ENCODE measurements at places on chromosomes 3 and 15. TPM values are rescaled to one million over a fixed set of nuclear protein-coding genes. Genes with fewer than 3 reads are reported as not detected.

TRPC1 gene
- 0.15 TPM for polyA plus RNA-seq

LRTM1 gene
- polyA plus RNA-seq: not detected

UACA gene
- 3.9 TPM for polyA plus RNA-seq

DNAJB11 gene
- polyA plus RNA-seq: 67.3 TPM

H1-8 gene
- polyA plus RNA-seq: not detected

MCF2L2 gene
- polyA plus RNA-seq: 0.02 TPM

GOLGA6L7 gene
- not detected for polyA plus RNA-seq

COL6A5 gene
- not detected for polyA plus RNA-seq

NR1I2 gene
- 63.5 TPM for polyA plus RNA-seq

NANOGP8 gene
- polyA plus RNA-seq: not detected

LMAN1L gene
- not detected for polyA plus RNA-seq

ZNF501 gene
- 0.44 TPM for polyA plus RNA-seq

GOLGA6L4 gene
- 2.5 TPM for polyA plus RNA-seq

ADAMTS17 gene
- 6.5 TPM for polyA plus RNA-seq

ASB14 gene
- polyA plus RNA-seq: 0.21 TPM

GPR62 gene
- not detected for polyA plus RNA-seq

DBR1 gene
- polyA plus RNA-seq: 3.2 TPM

PPP1R14D gene
- not detected for polyA plus RNA-seq

EPHB3 gene
- polyA plus RNA-seq: 0.51 TPM

DAZL gene
- not detected for polyA plus RNA-seq
